ENCODE measurements at places on chromosomes 3 and 15.

- no peak for DNase-seq
Measured at GRCh38 chr3:52092271-52092660, 35.9 kb upstream of the DUSP7 start.

- DNase-seq = no peak
Measured at GRCh38 chr3:186787642-186788481, 4.5 kb downstream of the EIF4A2 start.

- DNase-seq = no peak
Measured at GRCh38 chr3:9169956-9170850, 79.2 kb downstream of the SRGAP3 start.

DNA sequence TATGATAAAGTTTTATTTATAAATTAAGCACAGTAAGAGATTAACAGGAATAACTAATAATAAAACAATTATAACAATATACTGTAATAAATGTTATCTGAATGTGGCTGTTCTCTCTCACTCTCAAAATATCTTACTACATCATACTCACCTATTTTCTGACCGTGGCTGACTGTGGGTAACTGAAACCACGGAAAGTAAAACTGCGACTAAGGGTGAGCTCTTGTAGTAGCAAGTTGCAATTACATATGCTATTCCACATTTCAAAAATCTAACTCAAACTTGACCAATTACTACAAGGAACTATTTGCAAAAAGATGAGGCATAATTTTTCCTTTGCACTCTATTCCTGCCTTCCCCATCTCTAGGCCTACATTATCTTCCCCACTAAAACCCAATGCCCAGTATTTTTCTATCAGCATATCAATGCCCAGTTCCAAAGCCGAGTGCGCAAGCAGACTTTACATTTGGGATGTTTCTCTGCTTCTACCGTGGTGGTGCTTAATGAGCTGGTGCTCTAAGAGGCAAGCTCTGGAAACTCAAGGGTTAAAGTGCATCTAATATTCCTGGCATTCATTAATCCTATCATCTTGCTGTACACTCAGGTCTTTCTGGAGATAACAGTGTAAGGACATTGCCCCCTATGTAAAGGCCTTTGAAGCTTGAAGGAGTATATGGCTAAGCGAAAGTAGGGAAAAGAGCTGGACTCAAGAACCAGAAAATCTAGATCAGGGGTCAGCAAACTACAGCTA, 6.7 kb downstream of the PCYT1A start:
- no peak for DNase-seq

DNA sequence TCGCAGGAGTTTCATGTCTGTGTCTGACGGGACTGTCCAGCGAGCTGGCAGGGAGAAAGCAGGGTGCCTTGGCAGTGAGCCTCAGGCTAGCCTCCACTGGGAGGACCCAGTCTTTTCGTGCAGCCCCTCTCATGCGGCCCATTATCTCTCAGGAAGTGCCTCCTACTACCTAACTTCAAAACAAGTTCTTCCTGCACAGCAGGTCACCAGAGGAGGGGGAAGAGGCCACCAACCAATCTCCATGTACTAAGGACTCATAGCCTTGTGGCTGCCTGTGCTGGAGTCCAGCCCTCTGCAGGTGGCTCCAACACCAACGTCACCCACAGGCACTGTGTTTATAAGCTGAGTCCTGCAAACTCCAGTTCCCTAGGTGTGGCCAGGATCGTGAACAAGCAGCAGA, 4.8 kb downstream of the VIPR1 start:
- no peak for DNase-seq

Measured in stimulated activated CD4-positive, alpha-beta T cell treated with anti-CD3 and anti-CD28 coated beads, Interleukin-1b, Interleukin-23, amount 100 ng/mL, for 1 hour (primary cell).